Epithelial cell of proximal tubule (primary cell): ENCODE measurements at places on chromosomes 12 and 14.

DNA sequence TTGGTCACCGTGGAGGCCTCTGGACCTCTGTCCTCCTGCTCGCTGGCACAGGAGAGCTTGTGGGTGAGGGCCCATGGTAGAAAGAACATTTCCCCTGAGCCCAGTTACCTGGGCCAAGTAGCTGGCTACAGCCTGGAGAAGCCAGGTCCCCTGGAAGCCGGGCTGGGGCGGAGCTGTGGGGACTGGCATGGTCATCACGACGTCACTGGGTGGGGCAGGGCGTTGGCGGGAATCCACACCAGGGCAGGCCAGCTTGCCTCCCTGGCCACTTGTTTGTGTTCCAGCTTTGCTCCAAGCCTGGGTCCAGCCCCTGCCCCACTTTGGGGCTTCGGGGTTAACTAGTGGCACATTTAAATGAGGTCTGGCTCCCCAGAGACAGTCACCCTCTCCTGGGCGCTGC is 35.0 kb upstream of the SLC24A4 start:
- no peak for DNase-seq

DNA sequence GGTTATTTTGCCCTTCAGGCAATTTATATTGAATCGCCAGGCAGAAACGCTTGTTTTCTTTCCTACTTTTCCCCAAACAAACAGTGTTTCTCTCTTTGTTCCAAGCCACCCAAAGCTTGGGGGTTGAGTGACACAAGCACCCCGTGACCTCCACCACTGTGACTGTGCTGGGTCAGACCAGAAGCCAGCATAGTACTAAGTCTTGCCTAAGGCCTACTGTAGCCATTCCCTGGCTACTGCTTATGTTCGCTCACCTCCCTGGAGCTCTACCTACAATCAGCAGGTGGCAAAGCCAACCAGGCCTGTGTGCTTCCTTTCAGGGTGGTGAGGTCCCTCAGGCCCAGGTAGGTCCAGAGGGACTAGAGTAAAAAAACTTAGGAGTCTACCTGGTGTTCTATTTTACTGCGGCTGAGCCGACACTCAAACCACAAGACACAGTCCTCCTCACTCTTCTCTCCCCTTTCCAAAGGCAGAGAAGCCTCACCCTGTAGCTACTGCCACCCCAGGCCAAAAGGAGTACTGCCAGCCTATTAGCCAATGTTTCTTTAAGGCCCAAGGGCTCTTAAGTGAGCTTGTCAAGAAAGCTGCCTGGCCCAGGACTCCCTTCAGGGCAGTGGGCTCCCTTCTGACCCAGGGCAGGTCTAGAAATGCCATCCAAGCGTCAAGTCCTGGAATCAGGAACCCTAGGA is 411.8 kb upstream of the MIS18BP1 start:
- DNase-seq = no peak

- DNase-seq = no peak
Observed at GRCh38 chr12:67018105-67018504, 251.1 kb upstream of the CAND1 start.

DNA sequence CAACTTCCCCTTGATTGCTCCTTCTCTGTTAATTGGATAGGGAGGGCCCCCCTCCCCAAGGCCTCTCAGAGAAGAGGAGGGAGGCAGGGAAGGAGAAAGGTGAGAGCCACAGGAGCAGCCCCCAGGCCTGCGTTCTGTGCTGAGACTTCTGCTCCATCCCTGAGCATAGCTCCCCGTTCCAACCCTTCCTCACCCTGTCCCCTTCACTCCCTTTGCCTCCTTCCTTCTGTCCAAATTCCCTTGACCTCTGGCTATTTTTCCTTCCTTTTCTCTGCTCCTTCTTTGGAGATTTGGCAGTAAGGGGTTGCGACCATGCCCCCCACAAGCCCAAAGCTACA is 788 bp upstream of the ASIC1 start:
- no peak for DNase-seq

DNA sequence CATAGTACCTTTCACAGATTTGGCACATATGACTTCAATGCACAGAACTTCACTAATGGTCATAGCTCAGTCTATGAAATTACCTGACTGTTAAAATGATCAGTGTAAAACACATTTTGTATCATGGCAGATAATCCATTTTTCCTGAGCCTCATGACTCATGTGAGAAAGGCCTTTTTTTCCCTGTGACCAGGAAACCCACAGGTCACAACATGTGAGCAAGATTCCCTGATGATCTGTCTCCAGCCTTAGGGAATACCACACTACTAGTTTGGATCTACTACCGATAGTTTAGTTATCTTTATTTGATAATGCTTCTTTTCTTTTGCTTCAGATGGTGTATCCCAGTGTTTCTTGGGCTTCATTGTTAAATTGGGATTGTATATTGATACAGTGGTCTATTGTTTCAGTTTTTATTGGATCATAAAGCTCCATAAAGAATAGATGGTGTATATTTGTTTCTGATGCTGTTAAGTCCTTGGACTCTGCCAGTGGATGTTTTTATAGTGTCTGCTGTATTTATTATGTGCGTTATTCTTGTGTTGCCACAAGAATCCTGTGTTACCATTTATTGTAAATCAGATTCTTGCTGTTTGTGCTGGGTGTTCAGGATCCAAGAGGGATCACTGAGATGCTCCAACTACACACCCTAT is 248.7 kb upstream of the PELI2 start:
- no peak for DNase-seq

DNA sequence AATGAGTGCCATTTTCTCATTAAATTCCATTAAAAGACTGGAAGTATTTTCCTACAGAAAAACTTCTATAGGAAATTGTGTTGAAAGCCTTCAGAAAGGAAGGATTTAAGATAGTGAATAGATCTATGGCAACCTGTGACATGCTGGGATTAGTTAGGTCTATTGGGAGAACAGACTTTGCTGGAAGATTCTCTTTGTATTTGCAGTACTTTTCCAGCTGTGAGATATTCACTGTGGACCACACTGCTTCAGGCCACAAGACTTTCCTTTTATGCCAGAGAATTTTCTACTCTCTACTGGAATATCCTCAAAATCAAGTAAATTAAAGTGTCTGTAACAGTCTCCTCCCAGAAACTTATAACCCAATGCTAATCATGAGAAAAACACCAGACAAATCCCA is 136.2 kb downstream of the MYRFL start:
- no peak for DNase-seq

DNA sequence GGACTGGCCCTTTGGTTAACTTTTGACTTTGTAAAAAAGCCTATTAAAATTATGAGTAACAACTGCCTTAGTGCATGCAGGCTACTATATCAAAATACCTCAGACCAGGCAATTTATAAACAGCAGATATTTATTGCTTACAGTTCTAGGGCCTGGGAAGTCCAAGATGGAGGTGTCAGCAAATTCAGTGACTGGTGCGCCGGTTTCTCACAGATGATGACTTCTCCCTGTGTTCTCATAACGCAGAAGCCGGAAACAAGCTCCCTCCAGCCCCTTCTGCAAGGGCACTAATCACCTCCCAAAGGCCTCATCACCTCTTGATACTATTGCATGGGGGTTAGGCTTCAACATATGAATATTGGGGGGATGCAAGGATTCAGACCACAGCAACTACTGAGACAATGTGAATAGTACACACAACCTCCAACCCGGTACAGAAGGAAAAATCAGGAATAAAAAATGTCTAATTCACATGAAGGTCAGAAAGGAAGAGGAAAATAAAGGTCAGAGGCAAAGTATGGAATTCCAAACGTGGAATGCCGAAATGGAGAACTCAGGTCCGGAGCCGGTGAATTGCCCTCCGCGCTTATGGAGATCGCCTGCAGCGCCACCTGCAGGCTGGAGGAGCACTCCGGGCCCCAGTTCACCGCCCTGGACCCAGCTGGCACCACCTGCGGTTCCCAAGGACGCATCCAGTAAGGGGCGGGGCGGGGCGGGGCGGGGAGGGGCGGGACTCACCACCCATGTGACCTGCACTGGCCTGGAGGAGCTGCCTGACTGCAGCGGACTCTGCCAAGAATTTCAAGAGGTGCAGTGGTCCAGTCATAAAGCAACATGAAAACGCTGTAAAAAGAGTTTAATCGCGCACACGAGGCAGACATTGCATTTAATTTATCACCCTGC is 203.4 kb downstream of the KIF26A start:
- no peak for DNase-seq

GRCh38 chr14:68246074-68246785 is 426.7 kb downstream of the RAD51B start:
- DNase-seq = no peak

DNA sequence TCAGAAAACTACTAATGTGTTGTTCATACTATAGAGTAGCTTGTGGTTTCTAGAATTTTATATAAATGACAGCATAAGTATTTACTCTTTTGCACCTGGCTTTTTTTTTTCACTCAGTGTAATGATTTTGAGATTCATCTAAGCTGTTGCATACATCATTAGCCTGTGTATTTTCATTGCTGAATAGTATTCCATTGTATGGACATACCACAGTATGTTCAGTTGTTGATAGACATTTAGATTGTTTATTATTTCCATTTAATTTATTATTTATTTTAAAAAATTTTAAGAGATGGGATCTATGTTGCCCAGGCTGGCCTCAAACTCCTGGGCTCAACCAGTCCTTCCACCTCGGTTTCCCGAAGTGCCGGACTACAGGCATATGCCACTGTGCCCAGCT is 80.0 kb downstream of the IFT43 start:
- DNase-seq = no peak

DNA sequence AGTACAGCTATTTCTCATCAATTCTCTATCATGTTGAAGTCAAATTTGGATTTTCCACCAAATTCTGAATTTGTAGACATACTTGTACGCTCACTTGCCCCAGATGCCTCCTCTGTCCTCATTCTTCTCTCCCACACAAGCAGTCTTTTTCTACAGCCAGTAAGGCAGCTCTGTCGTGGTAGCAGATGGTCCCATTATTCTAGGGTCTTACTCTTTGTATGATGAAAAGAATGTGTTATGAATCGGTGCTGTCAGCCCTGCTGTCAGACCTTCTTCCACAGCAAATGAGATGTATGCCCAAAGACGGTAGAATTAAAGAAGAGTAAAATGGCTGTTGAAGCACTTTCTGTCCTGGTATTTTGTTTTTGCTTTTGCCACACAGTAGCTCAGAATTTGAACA is 17.2 kb upstream of the PAPLN start:
- DNase-seq = no peak

- DNase-seq = no peak
Observed at GRCh38 chr12:2627076-2627834, 167.5 kb upstream of the FKBP4 start.

GRCh38 chr14:73386342-73386741 is 72.0 kb downstream of the NUMB start:
- peak; percentile 70 for DNase-seq

GRCh38 chr12:89192429-89192828 is 159.9 kb downstream of the DUSP6 start:
- no peak for DNase-seq

GRCh38 chr14:101082436-101083384 is 179.2 kb upstream of the RTL1 start:
- no peak for DNase-seq

DNA sequence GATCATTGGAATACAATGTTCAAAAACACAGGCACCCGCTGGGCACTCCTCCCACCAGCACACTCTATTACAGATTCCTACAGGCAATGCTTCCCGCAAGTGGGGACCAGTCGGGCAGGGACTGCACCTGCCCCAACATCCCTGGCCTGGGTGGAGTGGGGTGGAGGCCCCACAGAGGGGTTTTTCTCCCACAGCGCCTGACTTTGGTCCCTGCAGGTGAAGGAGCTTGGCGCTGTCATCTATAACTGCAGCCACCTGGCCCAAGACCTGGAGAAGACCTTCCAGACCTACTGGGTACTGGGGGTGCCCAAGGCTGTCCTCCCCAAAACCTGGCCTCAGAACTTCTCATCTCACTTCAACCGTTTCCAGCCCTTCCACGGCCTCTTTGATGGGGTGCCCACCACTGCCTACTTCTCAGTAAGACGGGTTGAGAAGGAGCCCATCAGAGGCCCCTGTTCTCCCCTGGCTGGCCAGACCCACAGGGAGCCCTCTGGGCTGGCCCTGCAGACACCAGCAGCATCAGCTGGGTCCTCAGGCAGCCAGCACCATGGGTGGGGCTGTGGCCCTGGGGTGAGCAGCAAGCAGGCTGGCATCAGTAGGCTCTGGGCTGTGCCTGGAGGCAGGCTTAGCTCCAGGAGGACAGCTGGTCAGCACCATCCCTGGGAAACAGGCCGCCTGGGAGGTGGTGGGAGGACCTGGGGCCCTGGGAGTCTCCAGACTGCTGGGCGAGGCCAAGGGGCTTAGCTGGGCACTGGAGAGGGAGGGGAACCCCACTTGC is 6.0 kb downstream of the PLD4 start:
- no peak for DNase-seq

- DNase-seq = no peak
Observed at GRCh38 chr12:123494124-123494851, 36.3 kb downstream of the SNRNP35 start.

DNA sequence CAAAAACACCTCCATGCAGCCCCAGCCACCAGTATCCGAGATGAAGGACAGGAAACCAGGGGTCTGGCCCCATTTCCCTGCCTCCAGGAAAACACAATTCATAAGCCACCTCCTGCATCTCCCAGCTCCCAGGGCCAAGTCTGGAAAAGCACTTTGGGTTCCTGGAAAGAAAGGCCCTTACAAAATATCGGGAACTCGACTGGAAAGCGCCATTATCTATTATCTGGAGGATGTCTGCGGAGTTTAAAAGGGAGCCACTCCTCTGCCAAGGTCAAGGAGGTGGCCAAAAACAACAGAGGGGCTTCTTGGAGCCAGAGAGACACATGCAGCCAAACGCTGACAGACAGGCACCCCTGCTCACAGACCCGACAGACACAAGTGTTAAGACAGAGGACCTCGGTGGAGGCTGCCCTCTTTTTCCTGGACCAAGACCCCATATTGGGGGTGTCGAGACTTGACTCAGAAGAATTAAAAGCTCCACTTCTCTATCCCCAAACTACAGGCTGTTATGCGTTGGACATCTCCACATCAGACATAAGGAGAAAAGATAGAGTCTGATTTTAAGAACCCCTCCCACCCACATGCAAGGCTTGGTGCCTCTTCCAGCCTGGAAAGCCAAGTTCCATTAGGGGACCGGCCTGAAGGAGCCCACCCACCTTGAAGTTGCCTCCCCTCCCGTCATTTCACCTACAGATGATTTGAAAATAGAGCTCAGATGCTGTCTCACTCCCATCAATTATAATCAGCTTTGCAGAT is 9.6 kb downstream of the ACTN1 start:
- DNase-seq = no peak
